Renal pelvis (tissue), 12 donors: ENCODE measurements at places on chromosomes 1 and 21. TPM values are rescaled to one million over a fixed set of nuclear protein-coding genes. Genes with fewer than 3 reads are reported as not detected.

DNA sequence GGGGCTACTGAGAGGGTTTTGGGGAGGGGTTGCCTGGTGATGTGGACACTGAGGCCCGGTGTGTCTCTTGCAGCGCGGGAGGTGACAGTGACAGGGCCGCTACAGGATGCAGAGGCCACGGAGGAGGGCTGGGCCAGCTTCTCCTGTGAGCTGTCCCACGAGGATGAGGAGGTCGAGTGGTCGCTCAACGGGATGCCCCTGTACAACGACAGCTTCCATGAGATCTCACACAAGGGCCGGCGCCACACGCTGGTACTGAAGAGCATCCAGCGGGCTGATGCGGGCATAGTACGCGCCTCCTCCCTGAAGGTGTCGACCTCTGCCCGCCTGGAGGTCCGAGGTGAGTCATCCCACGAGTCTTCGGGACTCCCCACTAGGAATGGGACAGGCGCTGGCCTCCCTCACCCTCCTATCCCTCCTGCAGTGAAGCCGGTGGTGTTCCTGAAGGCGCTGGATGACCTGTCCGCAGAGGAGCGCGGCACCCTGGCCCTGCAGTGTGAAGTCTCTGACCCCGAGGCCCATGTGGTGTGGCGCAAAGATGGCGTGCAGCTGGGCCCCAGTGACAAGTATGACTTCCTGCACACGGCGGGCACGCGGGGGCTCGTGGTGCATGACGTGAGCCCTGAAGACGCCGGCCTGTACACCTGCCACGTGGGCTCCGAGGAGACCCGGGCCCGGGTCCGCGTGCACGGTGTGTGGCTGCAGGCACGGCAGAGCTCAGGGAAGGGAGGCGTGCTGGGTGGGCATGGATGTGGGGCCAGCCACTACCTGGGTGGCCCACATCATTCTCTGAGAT is 72.5 kb downstream of the OBSCN start:
- DNase-seq = no peak

GRCh38 chr1:228379666-228380065 is 27.0 kb downstream of the TRIM11 start:
- no peak for DNase-seq

LAPTM5 gene
- polyA plus RNA-seq = 12.9 TPM

DNA sequence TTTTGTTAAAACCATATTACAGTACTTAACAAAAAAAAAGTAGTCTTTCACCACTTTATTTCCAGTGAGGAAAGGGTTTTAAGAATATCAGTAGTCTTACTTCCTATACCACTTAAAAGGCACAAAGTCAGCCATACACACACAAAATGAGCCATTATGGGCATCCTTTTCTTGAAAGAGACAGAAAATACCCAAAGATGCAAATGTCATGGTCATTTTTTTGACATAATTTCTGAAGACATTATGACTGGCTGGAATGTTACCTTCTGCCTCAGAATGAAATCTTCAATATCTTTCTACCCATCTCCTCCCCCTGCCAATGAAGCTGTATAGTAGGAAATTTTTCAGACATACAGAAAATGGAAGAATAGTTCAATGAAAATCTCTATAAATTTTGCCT is 237.7 kb downstream of the SLC45A1 start:
- no peak for DNase-seq

TDRD10 gene
- polyA plus RNA-seq = 1.7 TPM

GRCh38 chr1:3491291-3492246 is 37.1 kb downstream of the ARHGEF16 start:
- DNase-seq = peak; percentile 42

DNA sequence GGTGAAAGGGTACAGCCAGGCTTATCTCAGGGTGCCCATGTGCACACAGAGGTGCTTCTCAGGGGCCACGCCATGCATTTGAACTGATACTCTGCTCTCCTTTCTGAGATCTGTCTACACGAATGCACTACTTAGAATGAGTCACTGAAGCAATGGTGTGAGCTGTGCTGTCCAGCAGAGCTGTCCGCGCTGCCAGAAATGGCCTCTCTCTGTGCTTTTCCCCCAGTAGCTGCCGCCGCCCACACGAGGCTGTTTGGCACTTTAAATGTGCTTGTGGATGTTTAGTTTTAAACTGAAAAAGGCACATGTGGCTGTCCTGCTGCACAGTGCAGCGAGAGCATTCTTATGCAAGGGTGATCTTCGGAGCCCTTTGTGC is 87.1 kb upstream of the COL6A1 start:
- no peak for DNase-seq

NBPF6 gene
- polyA plus RNA-seq = not detected
